ENCODE measurements at places on chromosomes 2 and 18.
A peak's percentile ranks its signal among the peaks of the same experiment; 100 is the strongest.

DNA sequence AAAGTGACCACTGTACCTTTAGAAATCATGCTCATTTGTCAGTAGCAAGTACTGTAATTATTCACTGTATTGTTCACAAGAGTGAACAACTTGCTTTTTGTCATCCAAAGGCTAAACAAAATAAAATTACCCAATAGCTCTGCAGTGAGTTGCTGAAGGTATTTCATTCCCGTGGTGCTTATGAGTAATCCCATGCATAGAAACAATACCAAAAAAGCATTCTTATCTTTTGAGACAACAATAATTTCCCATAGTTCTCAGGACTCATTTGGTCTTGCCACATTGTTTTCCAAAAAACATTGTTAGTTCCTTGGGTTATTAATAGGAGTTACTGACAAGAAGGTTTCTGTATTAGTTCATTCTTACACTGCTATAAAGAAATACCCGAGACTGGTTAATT lies 503.2 kb upstream of the FAM98A start:
- no peak for ATAC-seq

- ATAC-seq, result no peak
Observed at GRCh38 chr2:37226863-37227262, 4.5 kb downstream of the CEBPZ start.

- ATAC-seq, result peak; percentile 96
Observed at GRCh38 chr2:73963385-73964120, 21.2 kb upstream of the TET3 start.

GRCh38 chr2:161379740-161380139 lies 36.4 kb upstream of the TBR1 start:
- no peak for ATAC-seq

DNA sequence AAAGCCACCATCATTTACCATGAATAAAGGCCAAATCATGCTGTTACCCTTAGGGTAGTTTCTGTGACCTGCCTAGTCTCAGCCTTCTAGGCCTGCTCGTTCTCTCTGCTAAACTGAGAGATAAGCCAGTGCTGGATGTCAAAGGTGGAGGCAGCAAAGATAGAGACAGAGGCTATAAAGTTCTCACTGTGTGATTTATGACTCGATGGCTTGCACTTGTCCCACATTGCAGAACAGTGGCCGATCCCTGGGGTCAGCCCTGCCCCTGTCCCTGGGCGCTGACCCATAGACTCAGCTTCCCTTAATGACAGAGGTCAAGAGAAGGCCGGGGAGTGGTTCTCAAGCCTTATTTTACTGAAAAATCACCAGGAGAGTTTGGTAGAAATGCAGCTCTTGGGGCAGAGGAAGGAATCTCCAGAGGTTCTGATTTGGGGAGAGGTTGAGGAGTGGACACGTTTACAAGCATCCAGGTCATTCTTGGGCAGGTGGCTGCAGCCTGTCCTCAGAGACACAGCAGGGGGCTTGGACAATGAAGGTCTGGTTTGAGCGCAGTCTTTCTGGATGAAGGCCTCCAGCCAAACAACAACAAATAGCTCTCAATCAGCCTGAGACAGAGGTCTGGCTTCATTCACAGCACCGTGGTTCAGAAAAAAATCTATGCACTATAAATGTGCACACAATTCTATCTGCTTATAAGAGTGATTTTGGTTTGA lies 143.5 kb downstream of the ACKR3 start:
- no peak for ATAC-seq

GRCh38 chr18:12906773-12907172 lies 22.7 kb upstream of the PTPN2 start:
- ATAC-seq, result no peak

DNA sequence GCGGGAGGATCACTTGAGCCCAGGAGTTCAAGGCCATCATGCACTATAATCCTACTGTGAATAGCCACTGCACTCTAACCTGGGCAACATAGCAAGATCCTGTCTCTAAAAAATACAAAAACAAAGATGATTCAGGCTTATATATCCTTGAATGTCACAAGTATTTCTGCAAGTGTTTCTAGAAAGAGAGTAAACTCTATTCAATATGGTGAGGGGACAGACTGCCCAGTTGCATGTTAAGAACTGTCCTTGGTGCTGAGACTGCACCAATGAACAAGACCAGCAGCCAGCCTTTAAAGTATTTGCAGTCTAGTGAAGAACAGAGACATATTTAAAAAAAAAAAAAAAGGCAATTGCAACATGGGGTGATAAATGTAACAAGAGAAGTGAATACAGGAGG lies 16.4 kb downstream of the MAP3K19 start:
- ATAC-seq, result no peak

GRCh38 chr2:237892984-237893595 lies 33.7 kb downstream of the RAMP1 start:
- ATAC-seq, result no peak

- no peak for ATAC-seq
Observed at GRCh38 chr2:65969161-65969560, 465.8 kb upstream of the MEIS1 start.

DNA sequence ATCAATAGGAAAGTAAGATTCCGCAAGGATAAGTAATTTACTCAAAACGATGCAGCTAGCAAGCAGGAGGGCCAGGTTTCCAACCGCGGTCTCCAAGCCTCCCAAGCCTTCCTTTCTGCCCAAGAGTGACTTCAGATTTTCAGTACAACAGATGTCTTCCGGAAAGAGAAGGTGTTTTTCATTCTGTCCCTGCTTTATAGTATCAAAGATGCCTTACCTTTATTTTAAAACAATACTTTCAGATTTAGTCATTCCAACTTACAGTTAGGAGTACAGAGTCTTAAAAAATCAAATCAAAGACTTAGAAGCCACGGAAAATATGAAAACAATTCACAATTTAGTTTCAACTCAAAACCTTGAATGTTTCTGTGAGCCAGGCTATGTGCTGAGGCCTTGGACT lies 43.6 kb downstream of the CYB5A start:
- ATAC-seq, result peak; percentile 20

DNA sequence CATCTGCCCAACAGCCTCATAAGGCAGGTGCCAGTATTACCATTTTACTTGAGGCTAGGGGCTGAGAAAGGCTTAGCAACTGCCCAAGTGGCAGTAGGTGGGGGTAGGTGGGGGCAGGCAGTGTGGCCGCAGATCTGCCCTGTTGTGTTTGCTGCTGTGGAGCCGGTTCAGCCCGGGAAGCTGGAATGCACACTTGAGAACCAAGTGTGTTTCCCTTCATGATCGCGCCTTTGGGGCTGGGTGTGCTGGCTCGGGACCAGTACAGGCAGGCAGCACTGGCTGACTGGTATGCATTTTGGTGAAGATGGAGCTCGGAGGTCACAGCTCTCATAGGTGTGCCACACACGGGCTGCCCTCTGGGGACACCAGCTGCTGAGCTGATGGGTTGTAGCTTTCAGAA lies 85.1 kb downstream of the CABLES1 start:
- no peak for ATAC-seq

- ATAC-seq, result no peak
Observed at GRCh38 chr2:20135631-20136050, 84.2 kb upstream of the LAPTM4A start.

- no peak for ATAC-seq
Observed at GRCh38 chr18:80246445-80247392, 595 bp downstream of the PARD6G start.

DNA sequence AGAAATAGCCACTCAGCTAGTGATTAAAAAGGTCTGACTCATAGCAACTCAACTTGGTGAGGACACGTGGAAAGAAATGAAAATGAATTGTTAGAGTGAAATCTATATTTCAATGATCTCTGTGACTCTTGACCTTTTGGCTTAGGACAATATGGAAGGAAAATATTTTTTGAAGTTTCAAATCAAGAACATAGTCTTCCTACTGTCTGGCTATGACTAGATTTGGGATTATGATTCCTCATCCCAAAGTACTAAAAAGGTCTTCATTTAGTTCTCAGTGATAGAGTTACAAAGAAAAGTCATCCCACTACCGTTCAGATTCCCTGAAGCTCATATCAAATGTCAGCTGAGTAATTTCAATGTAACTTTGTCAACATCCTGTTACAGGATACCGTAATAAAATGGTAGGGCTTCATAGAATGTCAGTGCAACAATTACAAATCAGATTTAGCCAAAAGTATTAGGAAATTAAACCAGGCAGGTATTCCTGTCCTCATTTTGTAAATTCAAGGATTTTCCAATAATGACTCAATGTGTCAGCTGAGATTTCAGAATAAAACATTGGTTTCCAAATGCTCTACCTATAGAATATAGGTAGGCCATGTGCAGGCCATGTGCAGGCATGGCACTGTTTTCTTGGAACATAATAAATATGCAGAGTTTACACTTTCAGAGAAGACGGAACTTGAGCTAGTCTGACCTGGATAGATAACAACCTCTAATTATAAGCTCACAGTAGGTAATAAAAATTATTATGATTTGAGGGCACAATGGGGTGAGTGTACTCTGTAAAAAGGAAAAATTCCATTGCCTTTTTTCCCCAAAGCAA lies 36.0 kb downstream of the ANKRD29 start:
- no peak for ATAC-seq

- ATAC-seq, result no peak
Observed at GRCh38 chr2:224959556-224959955, 82.7 kb downstream of the DOCK10 start.

GRCh38 chr2:221097568-221097915 lies 474.6 kb downstream of the EPHA4 start:
- ATAC-seq, result no peak

- ATAC-seq, result no peak
Observed at GRCh38 chr2:37855283-37856041, 69.6 kb upstream of the RMDN2 start.

DNA sequence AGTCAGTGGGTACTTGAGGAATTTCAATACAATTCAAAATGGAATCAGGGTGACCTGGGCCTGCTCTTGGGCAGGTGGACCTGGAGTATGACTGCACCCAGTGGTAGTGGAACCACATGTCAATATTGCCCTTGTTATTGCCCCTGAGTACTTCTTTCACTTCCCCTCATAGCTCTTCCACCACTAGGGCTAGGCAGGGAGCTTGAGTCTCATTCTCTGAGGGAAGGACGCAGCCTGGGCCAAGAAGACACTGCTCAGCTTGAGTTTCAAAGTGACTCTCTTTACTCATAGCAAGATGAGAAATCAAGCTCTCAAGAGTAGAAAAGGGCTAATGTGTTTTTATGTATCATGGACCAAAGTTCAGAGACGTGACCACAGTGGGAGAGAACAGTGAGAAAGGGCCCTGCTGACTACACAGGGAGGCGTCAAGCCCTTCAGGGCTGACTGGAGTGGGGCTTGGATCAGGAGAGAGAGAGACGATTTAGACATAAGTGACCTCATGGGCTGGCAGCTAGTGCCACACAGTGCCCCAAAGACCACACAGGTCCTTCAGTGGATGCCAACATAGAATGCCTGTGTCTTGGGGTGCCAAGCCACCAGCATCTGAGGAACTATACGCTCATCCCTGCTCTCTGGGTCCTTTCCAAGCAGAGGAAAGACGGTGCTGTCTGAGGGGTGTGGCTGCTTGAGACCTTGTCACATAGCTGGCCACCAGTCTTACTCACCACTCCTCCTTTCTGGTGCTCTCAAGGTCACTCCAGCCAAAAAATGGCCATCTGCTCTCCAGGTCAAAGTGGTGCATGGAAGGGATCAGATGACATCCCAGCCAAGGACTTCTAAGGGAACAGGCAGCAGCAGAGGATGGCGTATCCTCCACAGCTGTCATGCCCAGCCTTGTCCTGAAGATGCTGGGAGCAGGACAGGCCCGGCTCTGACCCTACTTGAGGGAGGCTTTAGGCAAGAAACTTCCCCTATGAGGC lies 13.0 kb downstream of the PTMA start:
- ATAC-seq, result peak; percentile 23

- ATAC-seq, result no peak
Observed at GRCh38 chr2:47177043-47177565, 22.0 kb upstream of the STPG4 start.

GRCh38 chr18:25726298-25726697 lies 364.1 kb downstream of the SS18 start:
- ATAC-seq, result no peak

GRCh38 chr2:168190590-168191336 lies 56.6 kb downstream of the STK39 start:
- no peak for ATAC-seq

GRCh38 chr18:37368110-37368954 lies 197.3 kb downstream of the CELF4 start:
- ATAC-seq, result no peak

DNA sequence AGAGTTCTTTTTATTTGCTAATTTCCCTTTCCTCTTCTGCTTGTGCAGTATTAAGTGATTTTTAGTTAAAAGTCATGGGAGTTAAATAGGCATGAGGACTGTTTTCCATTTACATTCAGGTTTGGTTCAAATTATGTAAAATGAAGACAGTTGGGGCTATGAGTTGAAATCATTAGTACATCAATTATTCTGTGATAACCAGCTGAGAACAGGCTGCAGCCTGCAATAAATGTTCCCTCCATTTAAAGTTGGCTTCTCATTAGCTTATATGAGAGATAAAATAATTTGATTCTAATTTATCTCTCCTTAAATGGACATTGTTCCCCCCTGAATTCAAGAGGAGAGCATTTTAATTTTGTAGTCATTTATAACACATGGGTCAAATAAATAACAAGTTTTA lies 48.3 kb downstream of the RHBDD1 start:
- ATAC-seq, result no peak

DNA sequence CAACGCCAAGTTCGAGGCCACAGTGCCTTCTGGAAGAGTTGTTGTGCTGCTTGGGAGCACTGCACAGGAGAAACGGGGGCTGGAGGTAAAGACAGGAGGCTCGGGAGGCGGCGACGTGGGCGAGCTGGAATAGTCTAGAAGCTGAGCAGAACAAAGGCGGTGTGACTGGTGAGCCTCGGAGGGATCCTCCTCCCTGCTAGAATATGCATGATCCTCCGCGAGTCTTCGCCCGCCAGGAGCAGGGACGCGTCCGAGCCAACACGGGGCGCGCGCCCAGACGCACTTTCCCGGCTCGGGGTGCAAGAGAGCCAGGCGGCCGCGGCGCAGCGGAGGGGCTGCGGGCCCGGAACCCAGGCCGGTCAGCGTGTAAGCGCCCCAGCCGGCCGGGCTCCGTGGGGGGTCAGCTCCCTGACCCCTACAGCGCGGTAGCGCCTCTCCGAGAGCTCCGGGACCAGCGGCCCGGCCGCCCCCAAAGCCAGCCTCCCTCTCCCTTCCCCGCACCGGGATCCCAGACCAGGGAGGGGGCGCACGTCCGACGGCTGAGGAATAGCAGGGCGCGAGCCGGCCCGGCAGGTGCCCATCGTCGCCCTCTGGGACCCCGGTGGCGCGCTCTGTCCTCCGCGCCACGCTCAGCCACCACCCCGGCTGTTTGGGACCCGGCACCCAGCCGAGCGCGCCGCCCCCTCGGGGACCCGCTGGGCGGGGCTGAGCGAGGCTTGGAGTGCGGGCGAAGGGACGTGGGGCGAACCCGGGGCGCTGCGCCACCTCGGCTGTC lies 62.5 kb downstream of the GNAL start:
- no peak for ATAC-seq

GRCh38 chr18:57737400-57738060 lies 65.6 kb downstream of the ATP8B1 start:
- ATAC-seq, result no peak

DNA sequence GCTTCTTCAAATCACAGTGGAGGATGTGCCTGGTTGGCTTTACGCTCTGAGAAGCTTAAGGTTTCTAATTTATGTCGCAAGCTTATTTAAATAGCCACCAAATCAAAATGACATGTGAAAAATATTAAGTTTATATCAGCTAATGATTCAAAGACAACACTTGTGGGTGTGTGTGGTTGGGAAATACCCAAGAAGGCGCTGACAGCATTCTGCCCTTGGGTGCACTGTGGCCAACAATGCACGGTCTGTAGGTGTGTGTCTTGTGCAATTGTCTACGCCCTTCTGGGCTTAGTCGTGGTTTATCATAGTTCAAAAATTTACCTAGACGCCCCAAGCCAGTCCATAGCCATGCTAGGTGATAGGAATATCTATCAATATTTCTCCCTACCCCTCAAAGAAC lies 60.9 kb downstream of the KCTD1 start:
- ATAC-seq, result peak; percentile 64

Data from activated CD4-positive, CD25-positive, alpha-beta regulatory T cell treated with anti-CD3 and anti-CD28 coated beads, Interleukin-2, amount 50 U/mL, for 24 hours (primary cell).